ENCODE measurements at places on chromosomes 12 and 14.

- DNase-seq = peak; percentile 67
Measured at GRCh38 chr12:93502802-93503623, 35.7 kb downstream of the MRPL42 start.

DNA sequence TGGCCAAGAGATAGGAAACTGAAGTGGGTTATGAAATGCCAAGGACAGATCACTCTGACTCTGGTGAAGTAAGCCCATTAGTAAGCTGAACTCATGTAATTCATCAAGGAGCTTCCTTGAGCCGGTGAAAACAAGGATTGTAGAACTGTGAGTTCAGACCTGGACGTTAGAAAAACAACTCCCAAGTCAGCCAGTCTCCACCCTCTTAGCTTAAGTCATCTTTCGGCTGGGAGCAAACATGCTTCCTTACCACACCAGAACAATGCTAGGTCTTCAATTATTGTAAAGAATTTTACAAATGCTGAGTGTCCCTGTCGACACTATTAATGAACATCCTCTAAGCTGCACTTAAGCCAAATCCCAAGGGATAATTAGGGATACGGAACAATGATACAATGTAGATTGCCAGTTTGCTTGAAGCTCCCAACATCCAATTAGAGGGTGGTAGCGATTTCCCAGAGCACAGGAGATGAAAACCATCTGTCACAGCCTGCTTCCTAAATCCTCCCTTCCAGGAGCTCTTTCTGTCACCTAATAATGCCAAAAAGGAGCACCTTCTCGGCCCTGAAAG, 45.7 kb upstream of the VASH1 start:
- no peak for DNase-seq

DNA sequence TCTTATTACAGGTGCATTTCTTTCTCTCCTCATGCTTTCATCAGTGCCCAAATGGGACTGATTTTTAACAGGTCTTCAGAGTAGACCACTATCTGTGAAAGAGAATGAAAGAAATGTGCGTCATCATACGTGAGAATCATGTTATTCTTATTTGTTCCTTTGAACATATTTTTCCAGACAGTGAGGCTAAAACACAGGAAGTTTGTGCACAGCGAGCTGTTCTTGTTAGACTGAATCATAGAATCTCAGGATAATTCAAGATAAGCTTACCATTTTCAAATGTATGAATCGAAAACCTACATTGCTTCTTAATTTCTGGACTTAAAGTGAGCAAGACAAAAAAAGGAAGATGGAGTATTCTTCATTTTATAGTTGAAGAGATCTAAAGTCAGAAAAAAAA, 383.1 kb downstream of the EGLN3 start:
- DNase-seq = peak; percentile 81

DNA sequence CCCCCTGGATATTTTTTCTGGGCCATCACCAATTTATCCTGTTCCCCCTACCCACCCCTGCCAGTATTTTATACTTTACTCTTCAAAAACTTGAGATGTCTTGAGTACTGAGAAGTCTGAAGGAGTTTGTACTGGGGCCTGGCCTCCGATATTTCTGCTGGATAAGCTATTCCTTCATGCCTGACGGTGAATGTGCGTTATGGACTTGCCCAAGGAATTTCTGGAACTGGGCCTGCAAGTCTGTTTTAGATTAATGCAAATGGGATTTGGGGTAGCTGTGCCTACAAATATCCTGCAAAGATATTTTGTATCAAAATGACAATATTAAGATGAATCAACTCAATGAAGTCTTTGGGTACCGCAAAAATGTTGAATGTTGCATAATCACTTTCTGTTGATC, at the start of gene PTCSC3:
Gene PTCSC3, minus strand, starts transcription at position 199 of the 400 bp plus-strand sequence.
- DNase-seq = no peak

DNA sequence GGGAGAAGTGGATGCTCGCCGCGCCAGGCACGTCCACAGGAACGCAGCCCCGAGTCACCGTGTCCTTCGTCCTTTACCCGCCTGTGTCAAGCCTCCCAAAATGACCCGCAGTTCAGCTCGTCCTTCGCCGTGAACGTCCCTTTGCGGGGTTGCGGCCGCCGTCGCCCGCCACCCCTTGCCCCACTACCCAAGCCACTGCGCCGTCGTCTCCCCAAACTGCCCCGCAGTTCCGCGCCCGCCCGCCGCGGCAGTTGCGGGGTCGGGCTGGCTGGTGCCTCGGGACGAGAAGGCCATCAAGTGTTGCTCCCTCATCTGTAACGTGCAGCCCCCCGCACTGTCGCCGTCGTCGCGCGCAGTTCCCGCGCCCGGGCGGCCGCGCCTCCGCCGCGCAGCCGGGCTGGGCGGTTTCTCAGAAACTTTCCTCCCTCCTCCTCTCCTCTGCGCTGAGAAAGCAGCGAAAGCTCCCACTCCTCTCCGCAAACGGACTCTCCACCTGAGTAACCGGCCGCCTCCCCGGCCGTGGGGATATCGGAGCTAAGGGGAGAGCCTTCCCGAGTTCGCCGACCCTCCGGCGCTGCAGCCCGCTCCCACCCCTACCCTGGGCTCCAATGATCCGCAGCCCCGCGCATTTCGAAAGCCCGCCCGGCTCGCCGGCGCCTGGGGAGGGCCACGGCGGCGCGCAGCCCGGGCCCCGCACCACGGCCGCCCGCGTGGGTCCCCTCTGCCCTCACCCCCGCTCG, 6.7 kb downstream of the CDKN1B start:
- DNase-seq = peak; percentile 39

- no peak for DNase-seq
Measured at GRCh38 chr12:40181490-40181889, 43.3 kb upstream of the LRRK2 start.

GRCh38 chr12:29032446-29032845, 116.6 kb upstream of the FAR2 start:
- DNase-seq = no peak

- DNase-seq = no peak
Measured at GRCh38 chr14:28776482-28777266, 10.1 kb downstream of the FOXG1 start.

Data from fibroblast of lung (primary cell).